ENCODE measurements at places on chromosomes 1 and 21. TPM values are rescaled to one million over a fixed set of nuclear protein-coding genes. Genes with fewer than 3 reads are reported as not detected.

DNA sequence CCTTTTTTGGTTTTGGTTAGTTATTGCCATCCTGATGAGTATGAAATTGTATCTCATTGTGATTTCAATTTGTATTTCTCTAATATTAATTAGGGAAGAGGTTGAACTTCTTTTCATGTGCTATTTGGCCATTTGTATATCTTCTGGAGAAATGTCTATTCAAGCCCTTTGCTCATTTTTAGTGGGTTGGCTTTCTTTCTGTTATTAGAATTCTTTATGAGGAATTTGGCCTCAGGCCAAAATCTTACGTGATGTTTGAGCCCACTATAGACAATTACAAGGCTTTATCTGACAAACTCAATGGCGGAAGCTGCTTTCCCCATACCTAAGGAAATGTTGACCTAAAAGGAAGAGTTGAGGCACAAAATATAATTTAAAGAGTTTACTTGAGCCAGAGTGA is 32.9 kb downstream of the IVNS1ABP start:
- H3K36me3 ChIP-seq = no peaks in the 10 kb centered on the region
- H3K27ac ChIP-seq = no peak overlapping the region
- H3K4me1 ChIP-seq = no peaks in the 10 kb centered on the region
- H3K27me3 ChIP-seq = no peaks in the 10 kb centered on the region
- no peak overlapping the region for H3K4me3 ChIP-seq

DNA sequence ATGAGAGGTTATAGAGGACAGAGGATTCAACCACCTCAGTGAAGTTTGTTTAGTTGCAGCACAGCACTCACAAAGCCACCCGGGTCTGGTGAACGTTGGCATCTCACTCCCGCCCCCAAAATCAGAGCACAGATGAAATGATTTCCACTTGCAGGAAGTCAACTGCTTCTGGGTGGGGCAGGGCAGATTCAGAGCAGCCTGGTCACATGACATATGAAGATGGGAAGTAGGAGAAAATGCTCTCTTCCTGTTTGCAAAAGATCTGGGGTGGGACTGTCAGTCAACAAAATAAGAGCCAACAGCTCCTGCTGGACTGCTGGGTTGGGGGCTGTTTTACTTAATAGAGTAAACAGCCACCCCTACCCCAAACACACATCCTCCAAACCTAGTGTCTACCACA is 43.2 kb downstream of the LRRC71 start:
- no peaks in the 10 kb centered on the region for H3K36me3 ChIP-seq
- DNase-seq = peak; percentile 12
- H3K4me3 ChIP-seq = no peak overlapping the region

DNA sequence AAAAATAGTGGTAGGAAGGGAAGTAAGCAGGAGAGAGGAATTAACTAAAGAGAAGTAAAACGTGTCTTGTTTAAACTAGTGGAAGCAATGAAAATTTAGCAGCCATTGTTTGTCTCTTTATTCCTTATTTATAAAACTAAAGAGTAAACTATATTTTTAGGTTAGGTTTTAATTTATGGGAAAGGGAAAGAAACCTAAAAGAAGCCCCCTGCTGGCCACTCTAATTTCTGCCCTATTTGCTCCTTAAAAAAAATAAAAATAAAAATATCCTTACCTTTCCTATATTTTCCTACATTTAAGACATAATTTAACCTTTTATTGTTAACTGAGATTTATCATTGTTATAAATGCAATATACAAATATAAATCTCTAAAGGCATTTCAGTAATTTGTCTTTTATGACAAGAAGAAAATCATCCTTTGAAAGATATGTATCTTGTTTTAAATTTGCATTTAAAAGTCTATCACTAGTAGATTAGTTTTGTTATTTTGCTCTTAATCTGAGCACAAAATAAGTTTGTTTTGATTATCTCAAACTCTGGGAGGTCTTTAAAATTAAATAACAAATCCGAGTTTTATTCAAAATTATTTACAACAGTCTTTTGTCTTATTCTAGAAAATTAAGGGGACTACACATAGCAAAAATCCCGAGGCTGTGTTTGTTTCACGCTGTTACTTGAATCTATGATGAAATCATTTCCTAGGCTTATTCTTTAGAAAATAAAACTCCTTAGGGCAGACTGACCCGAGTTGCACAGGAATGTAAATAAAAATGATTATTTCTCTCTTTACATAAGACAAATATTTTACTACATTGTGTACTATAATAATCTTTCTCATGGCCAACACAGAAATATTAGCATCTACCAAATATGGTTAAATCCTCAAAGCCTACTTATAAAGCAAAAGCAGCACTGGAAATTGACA is 201.7 kb downstream of the NRIP1 start:
- no peaks in the 10 kb centered on the region for H3K36me3 ChIP-seq
- no peaks in the 10 kb centered on the region for H3K27me3 ChIP-seq
- peak overlapping the region; percentile 73 for H3K27ac ChIP-seq
- no peaks in the 10 kb centered on the region for H3K4me1 ChIP-seq

BCAN gene
- total RNA-seq = not detected

MRPL55 gene
- 80.6 TPM for total RNA-seq
